Epithelial cell of proximal tubule (primary cell): ENCODE measurements at places on chromosomes 16 and 17.

GRCh38 chr17:61073799-61074513 lies 325.7 kb upstream of the TBX2 start:
- DNase-seq, result no peak

DNA sequence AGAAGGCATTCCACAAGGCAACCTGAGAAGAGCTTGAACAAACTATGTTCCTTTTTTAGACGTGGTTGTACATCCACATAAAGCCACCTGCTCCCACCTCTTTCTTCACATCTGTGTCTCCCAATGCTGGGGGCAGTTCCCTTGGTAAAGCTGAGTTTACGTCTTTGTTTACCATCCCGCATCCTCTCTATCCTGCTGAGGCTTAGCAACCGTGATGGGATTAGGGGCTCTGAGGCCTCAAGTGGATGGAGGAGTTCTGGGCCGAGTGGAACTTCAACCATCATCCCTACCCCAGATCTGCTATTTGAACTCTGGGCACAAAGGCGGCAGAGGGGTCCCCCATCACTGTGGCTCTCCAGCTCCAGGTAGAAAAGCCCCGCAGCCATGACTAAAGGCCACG lies 94.2 kb upstream of the CREBBP start:
- no peak for DNase-seq

DNA sequence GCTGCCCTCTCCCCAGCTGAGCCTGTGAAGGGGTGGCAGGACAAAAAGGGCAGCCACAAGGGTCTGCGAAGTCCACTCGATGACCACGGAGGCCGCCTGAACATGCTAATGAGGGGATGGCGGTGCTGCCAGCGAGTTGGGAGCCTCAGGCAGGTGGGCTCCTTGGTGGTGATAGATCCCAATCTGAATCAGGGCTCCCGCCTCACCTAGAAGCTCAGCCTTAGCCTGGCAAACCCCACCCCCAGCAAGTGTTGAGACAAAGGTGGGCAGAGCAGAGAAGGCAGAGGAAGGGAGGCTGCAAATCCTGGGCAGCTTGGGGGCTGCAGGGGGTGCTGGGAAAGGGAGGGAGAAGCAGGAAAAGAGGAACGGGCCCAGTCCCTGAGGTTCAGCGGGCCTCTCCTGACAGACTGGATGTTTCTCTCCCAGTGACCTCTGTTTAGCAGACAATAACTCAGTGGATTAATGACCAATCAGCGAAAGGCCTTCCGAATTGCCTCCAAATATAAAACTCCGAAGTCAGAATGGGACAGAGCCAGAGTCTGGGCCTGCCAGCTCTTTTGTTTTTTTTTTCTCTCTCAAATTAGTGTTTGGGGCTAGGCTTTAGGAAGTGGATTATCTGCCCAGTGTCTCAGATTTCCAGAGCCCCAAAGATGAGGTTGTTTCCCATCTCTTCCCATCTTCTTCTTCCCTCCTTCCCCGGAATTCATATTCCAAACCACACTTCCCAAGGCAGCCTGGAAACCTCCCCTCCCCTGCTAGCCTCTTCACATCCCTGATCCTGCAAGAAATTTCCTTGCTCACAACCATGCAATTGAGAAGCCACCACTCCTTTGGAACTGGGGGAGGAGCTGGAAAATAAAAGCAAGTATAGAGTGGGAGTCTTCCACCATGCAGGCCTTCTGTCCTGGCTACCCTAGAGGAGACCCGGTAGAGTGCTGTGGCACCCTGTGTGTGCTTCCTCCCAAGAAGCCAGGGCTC lies 15.2 kb upstream of the HOXB2 start:
- DNase-seq, result no peak

DNA sequence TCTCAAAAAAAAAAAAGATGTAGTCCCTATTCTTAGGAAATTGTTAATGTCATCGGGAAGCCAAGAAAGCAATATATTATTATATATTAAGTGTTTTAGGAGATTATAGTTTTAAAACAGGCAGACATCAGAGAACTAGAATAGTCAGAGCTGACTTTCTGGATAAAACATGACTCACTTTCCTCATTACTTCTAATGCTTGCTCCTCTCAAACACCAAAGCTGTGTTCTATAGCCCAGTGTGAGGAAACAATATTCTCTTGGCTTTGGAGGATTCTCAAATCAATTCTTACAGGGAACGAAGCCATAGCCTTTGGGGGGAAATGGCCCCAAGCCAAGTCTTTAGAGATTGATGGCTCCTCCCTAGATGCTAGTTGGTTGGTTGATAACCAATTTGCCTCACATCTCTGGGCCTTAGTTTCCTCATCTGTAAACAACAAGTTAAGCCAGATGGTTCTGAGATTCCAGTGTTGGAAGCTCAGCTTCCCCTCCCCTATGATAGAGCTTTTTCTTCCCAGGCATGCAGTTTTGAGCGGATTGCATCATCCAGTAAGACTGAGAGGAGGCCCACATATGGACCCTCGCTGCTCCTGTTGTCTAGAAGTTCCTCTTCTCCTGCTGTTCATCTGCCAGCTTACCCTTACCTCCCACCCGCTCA lies 12.4 kb downstream of the NMT1 start:
- no peak for DNase-seq

DNA sequence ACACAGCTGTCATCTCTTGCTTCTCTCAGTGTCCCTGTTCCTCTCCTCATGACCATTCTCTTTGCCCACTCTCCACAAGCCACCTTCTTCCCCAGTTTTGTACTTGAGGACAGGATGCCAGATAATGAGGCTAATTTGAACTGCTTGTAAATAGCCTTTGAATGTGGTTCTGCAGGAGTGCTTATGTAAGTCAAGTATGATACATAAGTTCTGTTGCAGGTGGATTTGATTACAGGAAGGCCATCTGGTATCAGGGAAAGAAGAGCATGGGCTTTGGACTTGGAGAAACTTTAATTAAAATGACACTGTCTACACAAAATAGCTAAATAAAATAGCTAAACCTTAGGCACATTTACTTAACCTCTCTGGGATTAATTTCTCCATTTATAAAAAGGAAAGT lies 120.2 kb upstream of the HLF start:
- no peak for DNase-seq

GRCh38 chr16:10584981-10585438 lies 4.6 kb upstream of the EMP2 start:
- DNase-seq, result no peak

DNA sequence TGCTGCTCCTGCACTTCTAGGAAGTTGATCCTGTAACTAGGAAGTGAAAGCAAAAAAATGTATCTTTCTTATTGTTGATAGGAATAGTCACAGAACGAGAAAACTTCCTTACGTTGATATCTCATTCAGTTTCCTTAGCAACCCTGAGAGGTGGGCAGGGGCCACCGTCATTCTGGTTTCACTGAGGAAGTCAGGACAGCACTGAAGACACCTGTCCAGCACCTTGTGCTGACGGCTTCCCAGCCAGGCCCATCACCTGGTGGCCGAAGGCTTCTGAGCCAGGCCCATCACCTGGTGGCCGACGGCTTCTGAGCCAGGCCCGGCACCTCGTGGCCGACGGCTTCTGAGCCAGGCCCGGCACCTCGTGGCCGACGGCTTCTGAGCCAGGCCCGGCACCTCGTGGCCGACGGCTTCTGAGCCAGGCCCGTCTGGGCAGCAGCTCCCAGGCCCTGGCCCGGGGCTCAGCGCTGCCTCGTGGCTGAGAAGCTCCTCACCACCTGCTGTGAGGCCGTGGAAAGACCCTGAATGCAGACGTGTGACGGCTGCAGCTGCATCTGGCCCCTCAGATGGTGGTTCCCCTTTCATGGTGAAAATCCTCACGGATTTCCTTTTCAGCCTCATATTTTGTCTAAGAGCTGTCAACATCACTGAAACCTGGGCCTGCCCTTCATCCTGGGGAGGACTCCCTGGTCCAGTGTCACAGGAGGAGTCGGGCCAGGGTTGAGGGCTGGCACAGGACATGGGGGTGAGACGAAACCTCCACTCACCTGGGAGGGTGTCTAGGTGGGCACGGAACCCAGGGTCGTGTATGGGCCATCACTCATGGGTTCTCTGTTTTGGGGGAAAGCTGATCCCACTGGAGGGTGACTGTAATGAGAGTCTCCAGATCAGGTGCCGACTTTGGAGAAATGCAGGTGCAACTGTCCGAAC lies 33.0 kb upstream of the ZNF750 start:
- no peak for DNase-seq

DNA sequence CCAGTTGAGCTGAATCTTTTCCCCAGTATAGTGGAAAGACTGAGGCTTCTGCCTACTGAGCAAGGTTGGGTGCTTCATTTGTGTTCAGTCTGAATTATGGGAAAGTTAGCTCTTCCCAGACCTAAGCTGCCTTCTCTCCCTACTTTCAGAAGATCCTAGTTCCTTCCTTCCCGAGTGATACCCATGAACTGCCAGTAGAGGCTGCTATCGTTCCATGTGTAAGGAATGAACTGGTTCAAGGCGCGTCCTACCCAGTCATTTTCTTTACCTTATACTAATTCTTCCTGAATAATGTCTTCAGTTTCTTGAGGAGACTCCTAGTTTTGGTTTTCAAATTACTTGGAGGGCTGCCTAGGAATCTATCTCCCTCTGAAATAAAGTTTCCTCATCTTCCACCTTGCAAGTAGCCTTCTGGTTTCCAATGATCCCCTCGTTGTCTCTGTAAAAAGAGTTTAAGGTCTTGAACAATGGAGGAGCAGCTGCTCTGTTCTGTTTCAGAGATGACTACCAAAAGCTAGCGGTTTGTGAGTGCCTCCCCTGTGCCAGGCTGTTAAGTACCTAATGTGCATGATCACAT lies 934 bp upstream of the AOC2 start:
- no peak for DNase-seq

- DNase-seq, result no peak
Measured at GRCh38 chr16:86828653-86829052, 250.3 kb downstream of the FOXL1 start.
